COR-L47 (cell line): ENCODE measurements at places on chromosomes 6 and 20.

DNA sequence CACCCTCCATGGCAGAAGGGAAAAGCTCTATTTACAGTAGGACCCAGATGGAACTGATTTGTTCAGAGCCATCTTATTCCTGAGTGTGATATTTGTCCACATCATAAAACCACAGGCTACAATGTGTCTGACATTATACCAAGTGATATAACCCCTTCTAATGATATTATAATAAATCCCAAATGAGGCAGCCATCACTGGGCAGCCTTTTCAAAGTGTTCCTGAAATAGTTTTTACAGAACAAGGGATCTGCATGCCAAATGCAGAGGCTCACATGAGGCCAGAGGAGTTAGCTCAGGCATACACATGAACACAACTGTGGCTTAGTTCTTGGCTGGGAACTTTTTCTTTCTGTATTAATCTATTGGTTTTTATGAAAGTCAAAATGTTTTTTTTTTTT is 207.7 kb downstream of the MAFB start:
- no peak for DNase-seq

- DNase-seq = no peak
Observed at GRCh38 chr6:109007521-109007920, 87.1 kb downstream of the SESN1 start.

DNA sequence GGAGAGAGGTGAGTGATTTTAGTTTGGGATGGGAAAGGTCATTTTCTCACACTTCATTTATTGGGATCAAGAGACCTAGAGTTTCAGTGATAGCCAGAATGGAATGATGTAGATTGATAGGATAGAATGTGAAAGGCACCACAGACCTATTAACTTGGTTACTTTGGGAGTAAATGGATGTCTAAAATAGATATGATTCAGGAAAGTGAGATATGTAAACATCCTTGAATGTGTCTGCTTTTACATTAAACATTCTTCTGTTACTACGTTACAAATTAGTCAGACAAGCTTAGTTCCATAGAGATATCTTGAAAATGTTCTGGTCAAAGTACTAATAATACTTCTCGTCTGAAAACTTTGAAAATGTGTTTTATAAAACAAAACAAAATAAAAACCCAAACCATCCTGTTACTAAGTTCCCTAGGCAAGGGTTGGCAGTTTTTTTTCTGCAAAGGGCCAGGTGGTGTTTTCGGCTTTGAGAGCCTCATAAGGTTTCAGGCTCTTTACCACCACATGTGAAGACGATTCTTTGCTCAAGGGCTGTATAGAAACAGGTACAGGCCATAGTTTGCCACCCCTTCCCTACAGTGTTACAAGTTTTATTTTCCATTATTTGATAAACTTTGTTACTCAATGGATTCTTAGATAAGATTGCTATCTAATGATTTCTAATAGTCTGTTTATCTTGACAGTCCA is 3.4 kb downstream of the CYB5R4 start:
- no peak for DNase-seq

GRCh38 chr6:163250116-163250515 is 164.4 kb upstream of the QKI start:
- DNase-seq = no peak

- DNase-seq = no peak
Observed at GRCh38 chr6:149055195-149055899, 262.2 kb upstream of the TAB2 start.

DNA sequence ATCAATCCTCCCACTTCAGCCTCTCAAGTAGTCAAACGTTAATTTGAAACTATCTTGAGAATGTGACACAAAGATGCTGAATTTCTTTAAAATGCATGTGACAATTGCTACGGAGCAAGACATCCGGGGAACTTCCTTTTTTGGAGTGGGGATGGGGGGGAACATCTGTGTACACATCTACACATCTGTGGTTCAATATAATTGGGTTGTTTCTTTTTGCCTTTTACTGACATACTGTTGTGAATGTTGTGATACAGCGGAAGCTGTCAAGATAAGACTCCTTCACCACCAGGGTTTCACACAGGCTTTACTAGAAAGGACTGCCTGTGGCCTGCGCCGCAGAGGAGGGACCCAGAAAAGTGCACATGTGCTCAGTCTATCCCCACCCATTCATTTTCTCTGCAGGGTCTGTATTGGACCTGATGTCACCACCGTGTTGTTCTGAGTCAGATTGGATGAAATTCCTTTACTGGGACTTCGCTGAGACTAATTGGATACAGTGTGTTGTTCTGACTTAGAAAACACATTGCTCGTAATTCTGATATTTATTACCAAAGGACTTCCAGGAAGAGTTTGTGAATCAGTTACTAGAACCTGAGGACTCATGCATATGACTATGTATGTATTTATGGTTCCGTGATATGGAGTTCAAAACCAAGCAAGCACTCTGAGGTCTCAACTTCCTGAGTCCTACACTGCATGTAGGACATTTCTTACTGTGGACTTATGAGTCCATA is 98.7 kb upstream of the SGK1 start:
- no peak for DNase-seq

GRCh38 chr6:33739571-33739970 is 7.1 kb downstream of the IP6K3 start:
- DNase-seq = no peak

DNA sequence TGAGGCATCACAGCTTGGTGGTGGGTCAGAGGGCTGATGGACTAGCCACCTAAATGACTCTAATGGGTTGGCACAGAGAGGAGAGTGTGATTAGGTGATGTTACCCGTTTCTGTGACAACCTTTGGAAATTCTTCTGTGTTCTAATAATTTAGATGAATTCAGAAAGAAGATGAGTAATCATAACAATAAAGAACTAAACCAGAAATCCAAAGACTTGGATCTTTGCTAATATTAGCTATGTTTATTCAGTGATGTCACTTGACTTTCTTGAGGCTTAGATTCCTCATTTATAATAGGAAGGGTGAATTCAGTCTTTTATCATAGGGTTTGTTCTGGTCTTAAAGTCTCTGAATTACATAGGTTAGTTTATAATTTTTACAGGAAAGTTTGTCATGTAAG is 19.9 kb downstream of the CRYBG1 start:
- DNase-seq = no peak

- DNase-seq = no peak
Observed at GRCh38 chr6:169619650-169620049, 82.2 kb downstream of the WDR27 start.

DNA sequence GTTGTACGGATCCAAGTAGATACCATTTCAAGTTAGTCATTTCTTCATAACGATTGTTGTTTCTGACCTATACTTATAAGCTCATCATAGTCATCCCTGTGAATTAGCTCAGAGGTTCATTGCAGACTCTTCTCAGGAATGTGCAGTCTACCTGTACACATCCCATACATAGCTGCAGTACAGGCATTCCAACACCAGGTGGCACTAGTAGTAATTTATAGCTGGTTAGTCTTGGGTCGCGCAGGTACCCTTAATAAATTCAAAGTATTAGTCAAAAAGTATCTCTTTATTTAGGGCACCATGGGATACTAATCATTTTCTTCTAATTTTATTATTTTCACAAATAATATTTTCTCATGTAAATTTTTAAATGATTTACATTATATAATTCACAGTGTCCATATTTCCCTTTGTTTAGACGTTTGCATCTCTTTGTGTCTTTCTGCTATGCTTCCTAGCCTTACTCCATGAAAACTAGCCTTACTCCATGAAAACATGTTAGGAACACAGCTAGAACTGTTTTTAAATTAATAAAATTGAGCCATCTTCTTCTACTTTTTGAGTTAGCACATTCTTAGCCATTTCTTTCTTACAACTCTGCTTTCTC is 128.6 kb upstream of the FAM83B start:
- DNase-seq = peak; percentile 70

DNA sequence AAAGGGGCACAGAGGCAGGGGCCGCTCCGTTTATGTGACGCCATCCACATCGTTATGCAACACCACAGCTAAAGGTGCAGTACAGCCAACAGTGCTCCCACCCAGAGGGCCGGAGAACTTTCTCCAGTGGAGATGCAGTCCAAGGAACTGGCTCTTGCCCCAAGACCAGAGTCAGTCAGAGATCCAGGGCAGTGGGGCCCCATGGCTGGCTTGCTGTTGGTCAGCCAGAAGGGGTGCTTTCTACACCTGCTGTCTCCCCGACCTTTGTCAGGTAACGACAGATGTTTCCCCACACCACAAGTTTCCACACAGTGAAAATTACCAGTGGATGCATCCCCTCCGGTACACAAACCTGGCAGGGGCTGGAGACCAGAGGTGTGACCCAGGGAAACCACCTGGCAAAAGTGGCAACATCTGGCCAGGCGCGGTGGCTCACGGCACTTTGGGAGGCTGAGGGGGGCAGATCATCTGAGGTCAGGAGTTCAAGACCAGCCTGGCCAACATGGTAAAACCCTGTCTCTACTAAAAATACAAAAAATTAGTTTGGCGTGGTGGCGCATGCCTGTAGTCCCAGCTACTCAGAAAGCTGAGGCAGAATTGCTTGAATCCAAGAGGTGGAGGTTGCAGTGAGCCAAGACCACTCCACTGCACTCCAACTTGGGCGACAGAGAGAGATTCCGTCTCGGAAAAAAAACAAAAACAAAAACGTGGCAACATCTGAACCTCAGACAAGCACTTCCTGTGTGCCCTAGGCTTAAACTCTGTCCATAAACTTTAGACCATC is 34.9 kb downstream of the UBE2V1 start:
- DNase-seq = no peak

DNA sequence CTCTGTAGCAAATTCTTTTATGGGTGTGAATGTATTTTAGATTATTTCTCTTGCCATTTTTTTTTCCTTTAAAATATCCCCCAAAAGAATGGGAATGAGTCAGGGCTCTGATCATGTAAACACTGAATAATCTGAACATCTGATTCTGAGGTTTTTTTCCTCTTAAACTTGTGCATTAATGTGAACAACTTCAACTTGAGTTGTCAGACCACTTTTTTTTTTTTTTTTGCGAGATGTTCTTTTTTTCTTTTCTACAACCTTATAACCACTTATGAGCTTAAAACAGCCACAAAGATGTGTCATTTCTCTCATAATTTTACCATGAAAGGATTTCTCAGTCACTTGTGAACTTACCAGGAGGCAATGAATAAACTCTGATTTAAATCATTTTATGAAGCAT is 85.3 kb downstream of the TBC1D7 start:
- no peak for DNase-seq

DNA sequence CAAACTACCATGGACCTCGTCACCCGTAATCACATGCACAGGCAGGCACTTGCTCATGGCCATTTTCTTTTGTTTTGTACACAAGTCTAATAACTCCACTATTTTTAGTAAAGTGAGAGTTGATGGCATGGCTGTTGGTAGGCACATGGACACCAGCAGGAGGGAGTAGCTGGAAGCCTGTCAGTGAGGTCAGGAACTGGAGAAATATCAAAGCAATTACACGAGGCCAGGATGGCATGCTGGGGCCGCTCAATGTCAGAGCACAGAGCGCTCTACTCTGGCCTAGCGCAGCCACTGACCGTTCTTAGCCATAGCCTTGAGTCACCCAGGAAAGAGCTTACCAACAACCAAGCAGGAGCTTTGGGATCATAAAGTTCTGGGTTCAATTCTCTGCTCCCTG is 36.1 kb upstream of the GTSF1L start:
- no peak for DNase-seq

DNA sequence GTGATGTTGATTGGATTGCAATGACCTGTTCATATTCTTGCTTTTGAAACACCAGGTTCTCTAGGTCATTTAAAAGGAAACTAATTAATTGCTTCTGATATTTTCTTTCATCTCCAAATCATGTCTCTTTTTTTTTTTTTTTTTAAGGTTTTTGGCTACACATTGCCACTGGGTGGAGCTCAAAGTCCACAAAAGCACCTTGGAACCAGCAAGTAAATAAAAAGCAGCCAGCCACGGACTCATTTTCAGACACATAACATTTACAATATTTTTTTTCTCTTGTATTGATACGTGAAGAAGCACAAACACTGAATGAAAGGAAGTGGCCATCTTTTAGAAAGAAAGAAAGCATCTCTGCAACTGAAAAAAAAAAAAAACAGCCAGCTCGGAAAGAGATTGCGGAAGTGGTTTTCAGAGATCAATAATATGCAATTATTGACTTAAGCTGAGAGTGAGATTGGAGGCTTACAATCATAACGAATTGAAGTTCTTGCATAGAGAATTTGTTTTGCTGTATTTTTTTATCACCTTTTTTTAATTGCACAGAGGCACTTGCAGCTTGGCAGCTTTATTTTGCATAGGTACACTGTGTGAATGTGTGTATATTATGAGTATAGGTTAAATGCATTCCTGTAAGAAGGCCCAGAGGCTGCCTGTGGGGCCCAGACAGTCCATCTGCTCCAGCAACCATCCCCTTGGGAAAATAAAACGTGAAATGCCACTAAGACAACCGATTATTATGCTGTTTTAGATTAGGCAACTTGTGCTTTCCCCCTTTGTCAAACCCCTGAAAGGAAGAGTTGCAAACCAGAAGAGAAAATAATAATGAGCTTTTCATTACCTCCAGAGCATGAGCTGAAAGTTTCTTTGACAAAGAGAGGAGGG is 28.2 kb downstream of the CGA start:
- peak; percentile 64 for DNase-seq

DNA sequence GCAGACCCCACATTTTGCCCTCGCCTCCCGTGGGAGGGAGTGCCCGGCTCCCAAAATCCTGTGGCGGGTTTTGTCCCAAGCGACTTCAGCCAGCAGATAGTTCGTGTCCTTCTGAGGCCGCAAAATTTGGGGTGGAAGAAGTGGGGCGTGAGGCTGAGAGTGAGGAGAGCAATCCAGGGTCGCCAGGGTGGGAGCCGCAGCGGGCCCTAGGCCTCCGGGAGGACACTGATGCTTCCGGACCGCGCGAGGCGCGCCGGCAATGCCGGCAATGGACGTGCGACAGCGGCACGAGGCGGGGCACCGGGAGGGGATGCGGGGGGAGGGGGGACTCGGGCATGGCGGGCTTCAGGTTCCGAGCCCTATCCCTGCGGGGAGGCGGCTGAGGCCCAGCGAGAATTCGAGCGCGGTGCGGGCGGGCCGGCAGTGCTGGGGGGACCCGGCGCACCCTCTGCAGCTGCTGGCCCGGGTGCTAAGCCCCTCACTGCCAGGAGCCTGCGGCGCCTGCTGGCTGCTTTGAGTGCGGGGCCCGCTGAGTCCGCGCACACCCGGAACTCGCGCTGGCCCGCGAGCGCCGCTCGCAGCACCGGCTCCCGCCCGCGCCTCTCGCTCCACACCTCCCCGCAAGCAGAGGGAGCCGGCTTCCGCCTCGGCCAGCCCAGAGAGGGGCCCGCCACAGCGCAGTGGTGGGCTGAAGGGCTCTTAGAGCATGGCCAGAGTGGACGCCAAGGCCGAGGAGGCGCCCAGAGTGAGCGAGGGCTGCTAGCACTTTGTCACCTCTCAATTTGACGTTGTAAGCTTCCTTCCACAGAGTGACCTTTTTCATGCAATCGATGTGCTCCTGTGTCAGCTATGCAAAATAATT is 143.8 kb downstream of the LPA start:
- no peak for DNase-seq

GRCh38 chr20:25083773-25084625 is 2.1 kb upstream of the VSX1 start:
- DNase-seq = no peak

GRCh38 chr6:32200711-32201475 is 8.4 kb upstream of the GPSM3 start:
- no peak for DNase-seq
